A172 (cell line): ENCODE measurements at places on chromosomes 5 and 9. TPM values are rescaled to one million over a fixed set of nuclear protein-coding genes. Genes with fewer than 3 reads are reported as not detected.
A peak's percentile ranks its signal among the peaks of the same experiment; 100 is the strongest.

The DAPK1 gene
- total RNA-seq: 17.7 and 25.5 TPM in 2 replicates

The RNF130 gene
- 99.2 and 99.7 TPM in 2 replicates for total RNA-seq

The IFNA2 gene
- total RNA-seq: not detected in 2 replicates

The SPOCK1 gene
- total RNA-seq: 4.5 and 6.5 TPM in 2 replicates

The IL33 gene
- not detected in 2 replicates for total RNA-seq

The C5orf46 gene
- total RNA-seq: not detected in 2 replicates

The MZB1 gene
- not detected in 2 replicates for total RNA-seq

The SLC2A6 gene
- total RNA-seq: 30.8 and 42.1 TPM in 2 replicates

The SLC25A2 gene
- not detected in 2 replicates for total RNA-seq

The ANKRD31 gene
- total RNA-seq: not detected in 2 replicates

The CCNH gene
- total RNA-seq: 129 and 160 TPM in 2 replicates

The ANKS6 gene
- 30.8 and 39.4 TPM in 2 replicates for total RNA-seq

DNA sequence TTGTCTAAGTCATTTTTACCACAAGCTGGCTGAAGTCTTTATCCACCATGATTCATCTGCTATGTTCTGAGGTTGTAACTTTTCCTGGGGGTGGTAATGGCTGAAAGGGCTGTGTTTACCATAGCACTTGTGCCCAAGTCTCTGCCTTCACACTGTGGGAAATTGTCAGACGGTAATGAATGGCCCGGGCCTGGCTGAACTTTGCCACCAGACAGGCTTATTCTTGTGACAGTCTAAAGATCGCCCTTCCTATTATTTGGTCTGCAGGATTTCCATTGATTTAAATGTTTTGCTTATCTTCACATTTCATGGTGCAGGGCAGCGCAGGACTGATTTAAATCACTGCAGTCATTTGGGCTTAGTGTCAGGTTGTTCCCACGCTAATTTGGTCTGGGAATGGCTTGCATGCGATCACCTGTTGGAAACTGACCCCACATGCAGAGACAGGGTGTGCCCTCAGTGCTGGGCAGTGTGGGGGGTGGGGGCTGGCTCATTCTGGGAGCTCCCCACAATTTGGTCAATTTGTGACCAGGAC lies 109.3 kb upstream of the ICE1 start:
- DNase-seq: peak; percentile 82

DNA sequence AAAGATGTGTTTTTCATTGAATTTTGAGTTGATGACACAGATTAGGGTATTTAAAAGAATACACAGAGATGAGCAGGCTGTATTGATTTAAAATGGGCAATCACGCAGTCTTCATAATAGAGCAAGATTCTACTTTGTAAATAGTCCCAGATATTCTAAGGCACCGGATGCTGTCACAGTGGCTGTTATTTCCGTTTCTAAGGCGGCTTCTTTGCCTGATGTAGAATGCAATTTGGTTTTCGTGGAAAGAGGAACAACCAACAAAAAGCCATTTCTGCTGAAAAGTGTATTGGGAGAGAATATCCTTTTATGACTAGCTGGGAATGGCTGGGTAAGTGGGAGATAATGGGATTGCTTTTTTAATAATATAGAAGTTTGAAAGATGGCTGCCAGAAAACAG lies 17.5 kb downstream of the PRKACG start:
- no peak for DNase-seq

DNA sequence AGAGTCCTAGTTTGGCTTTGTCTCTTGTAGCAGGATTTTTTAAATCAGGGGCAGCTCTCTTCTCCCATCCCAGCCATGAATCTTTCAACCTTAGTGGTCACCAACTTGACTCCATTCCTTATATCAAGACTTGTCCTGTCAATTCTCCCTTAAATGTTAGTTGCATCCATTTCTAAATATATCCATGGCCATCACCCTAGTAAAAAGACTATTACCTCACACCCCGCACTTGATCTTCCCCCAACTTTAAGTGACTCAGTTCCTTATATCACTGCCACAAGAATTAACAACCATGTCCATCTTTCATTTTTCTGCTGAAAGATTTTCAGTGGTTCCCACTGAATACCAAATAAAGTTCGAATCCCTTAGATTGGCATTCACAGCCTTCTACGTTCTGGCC lies 67.0 kb downstream of the STX17 start:
- no peak for DNase-seq

DNA sequence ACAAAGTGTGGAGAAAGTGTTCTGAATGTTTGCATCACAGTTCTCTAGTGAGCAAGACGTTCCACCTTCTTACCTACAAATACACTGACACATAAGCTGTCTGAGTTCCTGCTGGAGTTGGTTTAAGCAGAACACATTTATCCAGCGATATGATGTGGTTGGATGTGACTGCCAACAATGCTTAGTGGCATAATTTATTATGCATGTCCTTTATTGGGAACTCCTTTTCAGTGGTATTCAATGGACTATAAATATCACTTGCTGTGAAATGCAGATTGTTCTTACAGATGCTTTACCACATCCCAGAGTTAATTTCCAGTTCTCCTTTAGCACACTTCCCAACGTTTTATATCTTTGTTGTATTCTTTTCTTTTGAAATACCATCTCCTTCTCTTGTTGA lies 222.2 kb downstream of the LURAP1L start:
- DNase-seq: no peak

DNA sequence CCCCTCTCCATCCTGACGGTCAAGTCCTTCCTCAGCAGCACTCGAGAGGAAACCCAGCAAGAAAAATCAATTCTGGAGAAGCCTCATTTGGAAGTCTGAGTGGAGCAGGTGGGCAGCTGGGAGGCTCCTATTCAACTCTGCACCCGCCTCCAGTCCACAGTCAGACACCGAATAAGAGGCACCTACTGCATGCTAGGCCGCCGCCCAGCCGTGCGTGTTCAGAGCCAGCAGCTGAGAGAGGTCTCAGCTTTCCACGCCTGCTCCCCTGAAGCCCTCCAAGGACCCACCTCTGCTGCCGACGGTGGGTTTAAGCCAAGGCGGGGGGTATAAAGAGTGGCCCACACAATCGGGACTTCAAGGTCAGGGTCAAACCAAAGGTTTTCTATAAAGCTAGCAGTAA lies 41.9 kb downstream of the VAV2 start:
- DNase-seq: no peak

- DNase-seq: peak; percentile 50
Observed at GRCh38 chr9:134325813-134326723, at the start of gene RXRA. Gene RXRA, plus strand, starts transcription at chr9:134326455. Its CDS starts 177 bp downstream, at chr9:134326632.

- DNase-seq: no peak
Observed at GRCh38 chr5:124054564-124054963, 542.6 kb downstream of the CSNK1G3 start.

DNA sequence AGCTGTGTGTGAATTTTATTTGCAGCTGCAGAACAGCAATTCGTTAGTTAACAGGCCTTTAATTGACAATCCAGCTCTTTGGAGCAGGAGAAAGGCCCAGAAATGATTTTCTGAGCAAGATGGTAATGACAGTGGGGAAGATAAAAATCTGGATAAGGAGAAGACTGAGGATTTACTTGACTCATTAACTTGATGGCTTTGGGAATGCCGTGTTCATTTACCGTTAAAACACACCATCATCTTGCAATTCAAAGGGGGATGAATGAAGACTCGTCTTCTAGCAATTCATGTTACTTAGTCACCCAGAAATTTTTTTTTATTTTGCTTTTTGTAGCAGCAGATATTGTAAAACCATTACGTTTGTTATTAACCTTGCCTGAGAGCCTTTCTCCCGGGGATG lies 52.0 kb downstream of the PTTG1 start:
- no peak for DNase-seq

GRCh38 chr5:176845392-176845713 lies 35.0 kb downstream of the UNC5A start:
- no peak for DNase-seq

GRCh38 chr5:92769978-92770377 lies 811.0 kb downstream of the NR2F1-AS1 start:
- DNase-seq: no peak

- peak; percentile 98 for DNase-seq
Observed at GRCh38 chr9:115591584-115591984, 473.6 kb upstream of the TNC start.

- no peak for DNase-seq
Observed at GRCh38 chr5:1167361-1167727, 34.1 kb upstream of the SLC6A19 start.

DNA sequence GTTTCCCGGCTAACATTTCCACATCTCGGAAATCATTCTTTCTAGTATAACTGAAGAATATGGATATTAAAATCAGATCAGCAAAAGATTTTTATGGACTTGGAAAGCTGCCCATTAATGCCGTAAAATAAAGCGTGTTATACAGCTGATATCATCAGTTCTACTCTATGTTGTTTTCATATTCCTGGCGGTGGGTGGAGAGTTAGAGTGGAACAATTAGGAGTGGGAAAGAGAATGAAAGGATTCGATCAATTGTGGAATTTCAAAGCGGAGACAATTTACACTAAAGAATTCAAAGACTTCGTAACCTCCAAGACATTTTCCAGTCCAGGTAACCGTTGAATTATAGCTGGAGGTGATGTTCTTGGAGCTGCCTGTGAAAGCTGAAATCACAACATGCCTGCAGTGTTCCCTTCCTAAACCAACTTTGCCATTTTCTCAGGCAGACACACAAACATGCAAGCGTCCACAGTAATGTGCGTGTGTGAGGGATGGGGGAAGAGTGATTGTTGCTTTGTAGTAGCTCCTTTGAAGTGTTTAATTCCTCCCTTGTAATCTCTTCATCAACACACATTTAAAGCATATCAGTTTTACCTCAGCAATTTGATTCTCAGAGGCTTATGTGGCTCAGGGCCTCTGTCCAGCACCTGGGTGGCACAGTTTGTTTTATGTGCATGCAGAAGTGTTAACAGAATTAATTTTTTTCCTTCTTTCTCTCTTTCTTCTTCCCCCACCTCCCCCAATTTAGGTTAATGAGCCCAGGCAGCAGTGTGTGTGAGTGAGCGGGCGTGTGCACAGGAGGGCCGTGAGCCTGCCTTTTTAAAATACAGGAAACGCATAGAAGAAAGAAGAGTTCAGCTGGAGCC lies 544.1 kb downstream of the RAB3C start:
- peak; percentile 23 for DNase-seq

- no peak for DNase-seq
Observed at GRCh38 chr5:3355126-3355525, 240.5 kb upstream of the IRX1 start.

DNA sequence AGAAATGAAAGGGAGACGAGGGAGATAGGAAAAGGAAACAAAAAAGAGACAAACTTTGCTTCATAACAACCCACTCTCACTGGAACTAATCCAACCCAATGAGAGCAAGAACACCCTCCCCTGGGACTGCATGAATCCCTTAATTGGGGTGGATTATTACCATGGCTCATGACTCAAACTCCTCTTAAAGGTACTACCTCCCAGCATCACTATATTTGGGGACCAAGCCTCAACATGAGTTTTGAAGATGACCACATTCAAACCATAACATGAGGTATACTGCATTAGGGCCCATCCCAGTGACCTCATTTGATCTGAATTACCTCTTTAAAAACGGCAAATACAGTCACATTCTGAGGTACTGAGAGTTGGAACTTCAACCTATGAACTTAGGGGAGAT lies 8.0 kb downstream of the MTAP start:
- DNase-seq: no peak

- no peak for DNase-seq
Observed at GRCh38 chr9:89445801-89446251, 52.1 kb downstream of the SEMA4D start.

DNA sequence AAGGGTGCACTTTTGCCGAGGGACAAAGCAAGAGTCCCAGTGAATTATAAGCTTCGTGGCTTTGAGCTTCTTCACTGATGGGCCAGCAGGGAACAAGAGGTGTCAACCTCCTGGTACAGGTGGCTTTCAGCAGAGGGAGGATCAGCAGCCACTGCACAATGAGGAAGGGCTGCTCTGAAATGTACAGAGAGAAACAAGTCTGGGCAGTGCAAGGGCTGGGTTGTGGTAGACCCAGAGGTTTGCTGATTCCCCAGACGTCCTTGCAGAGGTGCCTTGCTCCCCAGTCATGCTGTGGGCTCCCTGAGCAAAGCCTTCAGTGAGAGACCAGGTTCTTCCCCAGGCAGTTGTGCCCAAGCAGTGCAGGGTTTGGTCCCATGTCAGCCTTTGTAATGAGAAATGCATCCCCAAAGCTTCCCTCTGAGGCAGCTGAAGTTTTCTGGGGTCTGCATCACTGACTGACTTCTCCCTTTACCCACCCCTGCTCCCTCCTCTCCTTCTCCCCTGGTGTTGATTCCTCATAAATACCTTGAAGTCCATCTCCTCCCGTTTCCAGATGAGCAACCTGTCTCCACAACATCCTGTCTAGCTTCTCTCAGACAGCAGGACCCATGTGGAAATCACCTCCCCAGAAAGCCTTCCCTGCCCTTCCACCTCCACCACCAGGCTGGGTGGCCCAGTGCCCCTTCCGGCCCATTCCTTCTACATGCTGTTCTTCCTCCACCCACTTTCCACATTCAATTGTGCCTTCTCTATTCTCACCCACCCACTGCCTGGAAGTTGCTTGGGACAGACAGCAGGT lies 599.6 kb upstream of the ADAMTS16 start:
- no peak for DNase-seq

GRCh38 chr5:41067714-41068568 lies 3.2 kb downstream of the MROH2B start:
- DNase-seq: no peak

- DNase-seq: peak; percentile 53
Observed at GRCh38 chr5:134088291-134088690, 26.2 kb upstream of the TCF7 start.

GRCh38 chr9:69380301-69380700 lies 55.3 kb downstream of the ENTREP1 start:
- DNase-seq: no peak

DNA sequence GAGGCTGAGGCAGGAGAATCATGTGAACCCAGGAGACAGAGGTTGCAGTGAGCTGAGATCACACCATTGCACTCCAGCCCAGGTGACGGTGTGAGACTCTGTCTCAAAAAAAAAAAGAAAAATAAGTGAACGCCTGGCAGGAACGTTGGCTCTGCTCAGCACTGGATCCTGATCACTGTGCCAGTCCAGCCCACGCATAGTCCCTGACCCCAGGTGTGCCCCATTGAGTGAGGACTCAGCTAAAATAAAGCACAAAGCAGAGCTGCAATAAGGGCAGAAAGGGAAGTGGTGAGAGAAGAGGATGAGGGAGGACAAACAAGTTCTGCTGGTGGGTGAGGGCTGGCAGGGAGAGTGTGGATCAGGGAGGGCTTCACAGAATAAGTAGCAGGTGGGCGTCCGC lies 4.3 kb downstream of the GRHPR start:
- no peak for DNase-seq

- DNase-seq: peak; percentile 86
Observed at GRCh38 chr5:9196403-9197227, 349.3 kb downstream of the SEMA5A start.

DNA sequence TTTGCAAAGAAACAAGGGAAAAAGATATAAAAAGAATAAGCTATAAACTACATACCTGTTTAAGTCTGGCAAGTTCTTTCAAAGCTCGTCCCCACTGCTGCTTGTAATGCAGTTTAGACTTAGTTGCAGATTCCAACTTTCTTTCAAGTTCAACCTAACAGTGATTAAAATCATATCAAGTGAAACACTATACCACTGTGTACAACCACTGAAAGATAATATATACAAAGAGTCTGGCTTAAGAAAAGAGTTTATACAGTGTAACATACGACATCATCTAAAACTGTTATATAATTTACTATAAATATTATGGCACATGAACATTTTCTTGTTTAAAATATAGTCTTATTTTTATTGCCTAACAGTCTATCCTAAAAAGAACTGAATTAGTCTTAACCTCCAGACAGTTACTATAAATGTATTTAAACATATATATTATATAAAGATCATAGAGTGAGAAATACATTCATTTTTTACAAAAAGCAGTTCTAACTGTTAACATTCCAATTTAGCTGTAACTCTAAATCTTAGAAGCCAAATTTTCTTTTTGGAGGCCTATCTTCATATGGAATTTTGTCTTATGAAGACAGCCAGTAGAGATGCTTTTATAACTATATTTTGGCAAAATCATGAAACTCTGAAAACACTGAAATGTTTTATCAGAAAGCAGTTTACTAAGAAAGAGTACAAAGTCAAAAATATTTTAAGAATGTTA lies 58.6 kb downstream of the CEP120 start:
- no peak for DNase-seq
